IMR-90 (cell line): ENCODE measurements at places on chromosomes 12 and 14.
A peak's percentile ranks its signal among the peaks of the same experiment; 100 is the strongest.

DNA sequence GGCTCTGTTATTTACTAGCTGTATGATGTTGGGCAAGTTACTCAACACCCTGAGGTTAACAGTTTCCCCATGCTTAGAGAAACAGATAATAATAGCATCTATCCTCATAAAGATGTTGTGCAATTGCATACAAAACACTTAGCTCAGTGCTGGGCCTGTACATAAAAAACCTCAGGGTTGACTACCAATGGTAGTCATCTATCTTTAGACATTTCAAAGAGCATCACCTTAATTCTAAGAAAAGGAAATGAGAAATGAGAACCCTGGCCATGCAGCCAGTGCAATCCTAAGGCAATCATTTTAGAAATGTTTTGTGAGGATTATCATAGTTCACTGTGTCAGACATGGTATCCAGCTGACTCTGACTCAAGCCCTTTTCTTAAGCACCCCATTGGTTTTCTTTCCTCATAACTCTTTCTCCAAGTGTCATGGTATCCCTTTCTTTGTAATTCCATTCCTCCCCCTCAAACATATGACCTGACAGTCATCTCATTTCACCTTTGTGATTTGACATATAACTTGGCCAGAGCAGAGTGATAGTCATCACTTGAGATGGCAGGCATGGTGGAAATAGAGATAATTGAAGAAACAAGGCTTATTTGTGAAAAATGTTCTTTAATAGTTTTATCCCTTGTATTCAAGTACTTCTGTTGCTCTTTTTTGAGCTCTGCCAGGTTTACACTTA lies 29.5 kb upstream of the OSBPL8 start:
- DNase-seq = peak; percentile 90

DNA sequence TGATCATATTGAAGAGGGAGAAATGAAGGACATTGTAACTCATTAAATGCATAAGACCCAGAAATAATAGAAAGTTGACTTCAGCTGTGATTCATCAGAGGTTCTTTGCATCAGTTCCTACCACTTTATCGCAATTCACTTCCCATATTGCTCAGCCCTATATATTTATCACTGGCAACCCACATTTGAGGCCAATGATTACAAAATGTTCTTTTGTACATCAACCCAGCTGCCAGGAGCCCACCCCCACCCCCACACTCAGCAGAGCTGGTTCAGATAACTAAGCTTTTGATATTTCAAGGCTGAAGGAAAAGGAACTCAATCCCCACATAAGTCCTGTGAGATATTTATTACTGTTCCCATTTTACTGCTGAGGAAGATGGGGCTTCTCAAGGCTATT lies 51.2 kb upstream of the TMPO start:
- peak; percentile 31 for DNase-seq

DNA sequence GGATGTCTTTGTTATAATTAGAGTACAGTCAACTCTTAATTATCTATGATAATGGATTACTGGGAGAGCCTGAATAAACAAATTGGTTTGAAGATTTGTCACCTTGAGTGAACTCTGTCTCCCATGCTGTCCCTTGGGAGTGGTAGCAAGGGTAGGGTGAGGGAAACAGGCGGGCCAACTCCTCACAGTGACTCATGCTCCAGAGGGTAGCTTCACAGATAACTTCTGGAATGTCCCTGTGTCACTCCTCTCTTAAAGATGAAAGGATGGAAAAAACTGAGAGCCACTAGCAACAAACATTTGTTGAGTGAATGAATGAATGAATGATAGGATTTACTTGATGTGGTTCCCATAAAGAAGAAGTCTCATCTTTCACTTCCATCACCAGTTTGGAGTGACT lies 53.5 kb downstream of the RASSF9 start:
- DNase-seq = no peak

DNA sequence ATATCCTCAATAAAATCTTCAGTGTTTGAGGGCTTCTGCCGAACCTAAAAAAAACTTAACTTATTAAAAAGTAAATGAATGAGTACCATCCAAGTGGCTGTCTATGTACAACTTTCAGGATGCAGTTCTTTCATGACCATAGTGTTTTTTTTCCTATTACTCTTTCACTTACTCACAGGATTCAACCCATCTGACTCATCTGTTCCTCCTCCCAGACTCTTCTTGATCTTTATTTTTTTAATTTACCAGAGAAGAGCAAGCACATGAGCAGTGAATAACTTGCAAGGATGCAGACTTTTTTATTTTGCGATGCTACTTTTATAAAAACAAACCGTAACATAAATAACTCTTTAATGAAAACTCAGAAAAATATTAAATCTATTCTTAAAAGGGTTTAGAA lies 24.5 kb downstream of the RECQL start:
- DNase-seq = peak; percentile 84

GRCh38 chr12:19546027-19546426 lies 106.7 kb downstream of the AEBP2 start:
- no peak for DNase-seq
